ENCODE measurements at places on chromosomes 6 and 20.
A peak's percentile ranks its signal among the peaks of the same experiment; 100 is the strongest.

DNA sequence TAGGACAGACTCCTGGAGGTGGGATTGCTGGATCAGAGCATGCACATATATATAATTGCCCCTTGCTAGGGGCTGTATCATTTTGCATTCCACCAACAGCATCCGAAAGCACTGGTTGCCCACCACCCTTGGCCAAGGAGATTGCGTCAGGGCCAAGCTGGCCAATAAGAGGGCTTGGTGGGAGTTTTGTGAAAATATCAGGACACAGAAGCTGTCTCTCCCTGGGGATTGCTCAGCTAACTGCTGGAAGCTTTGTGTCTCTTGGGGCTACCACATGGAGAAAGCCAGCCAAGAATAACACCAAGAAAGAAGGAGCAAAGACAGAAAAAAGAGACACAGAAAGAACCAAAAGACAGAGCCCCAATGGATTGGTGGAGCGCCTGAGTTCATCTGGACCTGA lies 90.6 kb upstream of the RALGAPA2 start:
- no peak for DNase-seq

DNA sequence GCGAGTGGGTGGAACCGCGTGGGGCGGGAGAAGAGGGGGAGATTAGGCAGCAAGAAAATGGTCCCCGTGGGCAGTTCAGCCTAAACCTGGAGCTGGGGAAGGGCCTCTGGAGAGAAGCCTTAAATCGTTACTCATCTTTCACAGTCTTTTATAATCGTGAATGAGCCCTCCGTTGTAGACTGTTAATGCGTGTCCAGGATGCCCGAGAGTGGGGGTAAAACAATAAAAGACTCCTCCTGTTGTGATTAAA lies 11.0 kb upstream of the ELOVL5 start:
- DNase-seq: no peak

- DNase-seq: no peak
Measured at GRCh38 chr20:46637020-46637419, 14.2 kb downstream of the SLC13A3 start.

GRCh38 chr6:160274871-160275510 lies 16.4 kb upstream of the SLC22A2 start:
- DNase-seq: no peak

- peak; percentile 31 for DNase-seq
Measured at GRCh38 chr20:38152175-38152620, 12.9 kb downstream of the TGM2 start.

GRCh38 chr20:37892001-37892400 lies 10.9 kb upstream of the VSTM2L start:
- DNase-seq: no peak

- DNase-seq: no peak
Measured at GRCh38 chr20:58855506-58856389, 3.2 kb downstream of the GNAS start.

All from fibroblast of upper back skin (primary cell).